ENCODE measurements at places on chromosomes 4 and X.
A peak's percentile ranks its signal among the peaks of the same experiment; 100 is the strongest.

DNA sequence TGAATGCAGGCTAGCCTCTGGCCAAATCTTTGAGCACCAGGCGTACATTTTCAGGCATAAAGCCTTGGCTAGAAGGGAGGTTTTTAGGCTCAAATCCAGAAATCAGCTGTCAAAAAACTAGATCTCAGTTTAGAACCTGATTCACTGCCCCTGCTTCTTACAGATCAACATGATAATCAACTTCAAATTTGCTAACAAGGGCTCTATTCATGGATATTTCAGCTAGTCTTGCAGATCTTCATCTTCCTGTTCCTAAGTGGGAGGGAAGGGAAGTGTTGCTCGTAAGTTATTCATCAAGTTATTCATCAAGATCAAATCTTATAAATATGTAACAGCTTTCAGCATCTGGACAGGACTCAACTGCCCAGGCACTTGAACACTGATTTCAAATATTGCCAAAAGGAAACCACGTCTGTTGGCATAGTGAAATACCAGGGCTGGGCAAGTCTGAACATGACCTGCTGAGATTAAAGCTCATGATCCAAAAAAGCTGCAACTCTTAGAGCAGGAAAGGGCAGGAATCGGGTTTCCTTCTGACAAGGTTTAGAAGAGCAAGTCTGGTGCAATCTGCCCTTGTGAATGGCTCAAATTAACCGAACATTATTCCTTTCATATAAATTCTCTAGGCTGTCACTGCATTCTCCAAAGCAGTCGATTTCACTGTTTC lies 200.3 kb downstream of the PDGFC start:
- peak; percentile 21 for DNase-seq

DNA sequence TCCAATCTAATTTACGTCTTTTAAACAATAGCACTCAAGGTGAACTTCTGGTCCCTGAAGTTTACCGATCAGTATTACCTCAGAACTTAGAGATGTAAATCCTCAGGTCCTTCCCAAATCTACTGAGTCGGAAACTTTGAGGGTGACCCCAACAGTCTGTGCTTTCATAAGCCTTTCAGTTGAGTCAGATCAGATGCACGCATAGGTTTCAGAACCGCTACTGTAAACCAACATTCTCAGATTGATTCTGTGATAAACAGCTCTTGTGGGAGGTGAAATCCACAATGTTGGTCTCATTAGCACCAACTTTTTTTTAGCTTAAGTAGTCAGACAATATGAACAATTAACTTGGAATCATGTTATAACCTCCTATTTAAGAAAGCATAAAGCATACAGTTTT lies 86.0 kb downstream of the WWC2 start:
- DNase-seq, result peak; percentile 48

DNA sequence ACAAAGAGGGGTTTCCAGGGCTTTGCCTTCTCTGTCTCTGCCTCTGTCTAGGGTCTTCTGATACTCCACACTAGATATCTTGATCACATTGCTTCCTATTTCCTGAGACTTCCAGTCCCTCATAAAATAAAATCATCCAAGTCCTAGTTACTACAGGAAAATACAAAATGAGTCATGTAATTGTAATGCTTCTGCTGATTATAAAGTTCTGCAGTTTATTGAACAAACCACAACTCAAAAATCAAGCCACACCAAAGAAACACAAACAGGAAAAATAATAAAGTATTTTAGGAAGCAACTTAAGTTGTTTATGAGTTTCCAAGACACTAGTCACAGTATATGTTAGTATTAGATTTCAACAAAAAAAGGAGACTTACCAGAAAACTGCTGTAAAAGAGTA lies 695.1 kb upstream of the GALNTL6 start:
- DNase-seq, result no peak

DNA sequence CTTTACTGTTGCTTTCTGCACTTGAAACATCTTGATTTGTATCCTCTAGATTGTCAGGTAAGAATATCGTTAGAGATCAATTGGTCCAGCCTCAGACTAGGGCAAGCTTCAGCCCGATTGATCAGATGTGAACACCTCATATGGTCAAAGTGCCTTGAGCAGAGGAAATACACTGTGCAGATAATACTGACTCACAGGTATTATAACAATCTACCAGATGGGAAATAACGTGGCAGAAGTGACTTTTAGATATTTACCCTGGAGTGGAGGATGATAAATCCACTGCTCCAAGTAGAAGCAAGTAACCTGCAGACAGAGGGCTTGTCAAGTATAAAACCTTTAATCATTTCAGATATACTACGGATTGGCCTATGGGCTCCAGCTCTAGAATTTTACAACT lies 17.9 kb downstream of the VEGFC start:
- DNase-seq, result no peak

DNA sequence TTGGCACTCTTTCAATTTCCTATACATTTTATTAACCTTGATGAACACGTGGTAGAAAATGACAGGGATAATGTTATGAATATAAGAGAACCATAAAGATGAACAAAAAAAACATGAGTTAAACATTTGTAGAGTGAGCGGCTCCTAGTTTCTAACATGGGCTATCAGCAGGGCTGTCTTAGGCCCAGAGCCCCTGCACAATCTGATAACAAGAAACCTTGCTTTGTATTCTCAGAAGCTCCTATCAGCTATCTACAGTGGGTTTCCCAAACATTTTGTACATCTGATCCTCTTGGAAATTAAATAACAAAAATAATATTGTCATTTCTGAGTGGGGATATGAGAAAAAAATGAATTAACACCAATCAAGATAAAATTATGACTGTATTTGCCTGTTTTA lies 10.6 kb upstream of the RBPJ start:
- DNase-seq, result peak; percentile 40

DNA sequence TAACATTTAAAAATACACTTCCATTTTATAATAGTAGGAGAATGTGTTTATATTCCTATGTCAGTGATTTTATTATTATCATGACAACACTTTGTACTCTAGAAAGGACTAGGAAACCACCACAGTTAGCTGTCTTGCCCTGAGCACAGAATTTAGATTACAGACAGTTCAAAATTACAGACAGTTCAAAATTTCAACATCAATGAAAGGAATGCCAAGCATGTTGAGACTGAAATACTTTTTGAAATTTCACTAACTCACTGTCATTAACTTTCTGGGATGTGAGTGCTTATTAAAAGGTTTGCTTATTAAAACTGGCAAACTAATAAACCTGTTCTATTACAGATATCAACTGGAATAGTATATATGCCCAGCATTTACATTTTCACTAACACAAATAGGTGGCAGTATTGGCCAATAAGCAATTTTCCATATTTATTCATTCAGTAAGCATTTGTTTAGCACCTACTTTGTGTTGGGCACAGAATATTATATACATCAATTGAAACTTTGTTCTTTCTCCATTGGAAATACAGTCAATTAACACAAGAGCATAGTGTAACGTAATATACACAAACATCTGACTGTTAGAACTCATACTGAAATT lies 179.4 kb downstream of the FBXW7 start:
- peak; percentile 13 for DNase-seq

- no peak for DNase-seq
Observed at GRCh38 chrX:134375691-134376090, 84.3 kb upstream of the HPRT1 start.

Measured in hematopoietic multipotent progenitor cell treated with erythropoietin and hydrocortisone succinate and interleukin-3 and kit ligand, for 4 days (in vitro differentiated cells).